ENCODE measurements at places on chromosomes 4 and X.

DNA sequence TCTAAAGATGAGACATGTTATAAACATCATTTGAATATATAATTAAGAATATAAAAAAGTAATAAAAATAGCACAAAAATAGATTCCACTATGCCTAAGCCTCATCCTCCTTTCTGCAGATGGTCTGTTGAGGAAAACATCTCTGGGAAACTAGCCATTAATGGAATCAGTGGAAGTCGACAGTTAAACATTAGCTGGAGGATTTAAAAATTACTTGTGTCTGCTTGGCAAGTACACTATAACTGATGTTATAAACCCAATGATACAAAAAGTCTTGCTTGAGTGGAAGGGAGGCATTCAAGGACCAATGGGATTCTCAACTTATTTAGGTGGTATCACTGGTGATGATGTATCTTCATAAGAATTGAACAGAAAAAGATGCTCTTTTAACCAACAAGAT is 1598.3 kb downstream of the PCDH18 start:
- DNase-seq = no peak

DNA sequence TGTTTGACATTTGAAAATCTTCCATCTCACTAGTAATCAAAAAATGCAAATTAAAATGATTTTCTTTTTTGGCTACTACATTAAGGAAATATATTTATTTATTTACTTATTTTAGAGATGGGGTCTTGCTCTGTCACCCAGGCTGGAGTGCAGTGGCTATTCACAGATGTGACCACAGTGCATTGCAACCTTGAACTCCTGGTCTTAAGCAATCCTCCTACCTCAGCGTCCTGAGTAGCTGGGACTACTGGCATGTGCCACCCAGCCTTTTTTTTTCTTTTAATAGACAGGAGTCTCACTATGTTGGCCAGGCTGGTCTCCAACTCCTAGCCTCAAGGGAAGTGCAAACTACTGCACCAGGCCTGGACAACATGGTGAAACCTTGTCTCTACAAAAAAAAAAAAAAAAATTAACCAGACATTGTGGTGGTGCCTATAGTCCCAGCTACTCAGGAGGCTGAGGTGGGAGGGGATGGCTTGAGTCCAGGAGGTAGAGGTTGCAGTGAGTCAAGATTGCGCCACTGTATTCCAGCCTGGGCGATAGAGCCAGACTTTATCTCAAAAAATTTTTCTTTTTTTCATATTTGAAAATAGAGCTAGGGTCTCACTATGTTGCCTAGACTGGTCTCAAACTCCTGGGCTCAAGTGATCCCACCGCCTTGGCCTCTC is 4.4 kb upstream of the SMIM14 start:
- DNase-seq = no peak

- no peak for DNase-seq
These were observed 76.0 kb downstream of the TMEM131L start for GRCh38 chr4:153542131-153542530.

DNA sequence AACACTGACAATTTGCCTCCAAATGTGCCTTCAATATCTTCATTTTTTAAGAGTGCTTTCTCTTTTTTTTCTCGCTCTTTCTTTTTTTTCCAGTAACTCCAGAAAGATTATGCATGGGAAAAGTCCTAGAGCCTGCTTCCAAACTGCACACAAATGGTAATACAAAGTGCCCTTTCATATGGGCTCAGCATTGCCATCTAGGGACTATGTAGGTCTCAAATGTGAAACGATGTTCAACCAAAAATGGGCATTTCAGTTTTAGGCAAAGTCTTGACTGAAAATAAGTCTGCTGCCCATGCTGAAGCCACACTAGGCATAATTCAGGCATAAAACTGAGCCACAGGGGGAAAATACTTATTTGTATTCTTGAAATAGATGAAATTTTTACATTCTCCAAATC is 65.6 kb downstream of the SYNPO2 start:
- DNase-seq = no peak

- no peak for DNase-seq
These were observed 131.6 kb downstream of the PDS5A start for GRCh38 chr4:39846120-39846519.

- DNase-seq = no peak
These were observed 186.6 kb downstream of the SOX3 start for GRCh38 chrX:140318296-140318695.

- peak; percentile 18 for DNase-seq
These were observed 16.9 kb downstream of the RASSF6 start for GRCh38 chr4:73603271-73603710.

- no peak for DNase-seq
These were observed 45.3 kb downstream of the ANK2 start for GRCh38 chr4:113094802-113095201.

DNA sequence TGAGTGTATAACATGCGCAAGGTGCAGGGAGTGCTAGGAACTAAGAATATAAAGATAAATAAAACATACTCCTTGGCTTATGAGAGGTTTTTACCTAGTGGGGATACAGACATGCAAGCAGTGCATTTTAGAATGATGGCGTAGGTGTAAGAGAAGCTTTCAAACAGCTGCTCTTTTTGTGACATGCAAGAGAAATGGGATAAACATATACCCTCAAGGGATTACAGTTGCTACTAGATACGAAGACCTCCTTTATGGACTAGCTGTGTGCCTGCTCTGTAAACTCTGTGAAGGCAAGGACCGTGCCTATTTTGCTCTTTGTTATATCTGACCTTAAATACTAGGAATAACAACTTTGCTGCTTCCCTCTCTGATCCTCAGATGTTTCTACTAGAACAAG is 39.0 kb upstream of the SLITRK4 start:
- no peak for DNase-seq

DNA sequence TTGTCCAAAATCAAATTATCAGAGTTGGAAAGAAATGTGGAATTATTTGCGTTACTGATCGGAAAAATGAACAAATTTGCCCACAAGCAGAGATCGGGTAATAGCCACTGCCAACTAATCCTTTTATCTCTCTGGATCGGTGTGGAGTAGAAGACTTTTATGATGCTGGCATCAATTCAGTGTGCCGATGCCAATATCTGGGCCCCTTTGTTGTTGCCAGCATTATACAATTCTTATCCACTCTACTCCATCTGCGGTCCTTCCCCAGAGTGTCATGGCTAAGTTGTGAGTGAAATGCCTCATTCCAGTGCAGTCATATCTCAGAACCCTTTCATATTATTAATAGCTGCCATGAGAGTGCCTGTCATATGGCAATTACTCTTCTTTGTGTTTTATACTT is 660.2 kb downstream of the ADGRL3 start:
- DNase-seq = no peak

DNA sequence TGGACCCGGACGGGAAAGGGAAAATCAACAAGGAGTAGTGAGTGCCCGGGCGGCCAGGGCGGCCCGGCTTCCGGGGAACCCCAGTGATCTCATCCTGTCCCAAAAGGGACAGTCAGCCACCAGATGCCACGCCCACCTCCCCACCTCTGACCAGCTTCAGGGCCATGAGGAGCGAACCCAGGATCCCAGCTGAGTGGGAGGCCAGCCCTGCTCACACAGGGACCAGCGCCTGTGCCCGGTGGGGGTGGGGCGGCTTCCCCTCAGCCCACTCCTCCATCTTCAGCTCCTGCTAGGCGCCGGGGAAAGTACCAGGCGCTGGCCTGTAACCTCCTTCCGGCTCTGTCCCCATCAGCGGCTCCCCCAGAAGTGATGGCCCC is 6.2 kb downstream of the MYL5 start:
- DNase-seq = no peak

DNA sequence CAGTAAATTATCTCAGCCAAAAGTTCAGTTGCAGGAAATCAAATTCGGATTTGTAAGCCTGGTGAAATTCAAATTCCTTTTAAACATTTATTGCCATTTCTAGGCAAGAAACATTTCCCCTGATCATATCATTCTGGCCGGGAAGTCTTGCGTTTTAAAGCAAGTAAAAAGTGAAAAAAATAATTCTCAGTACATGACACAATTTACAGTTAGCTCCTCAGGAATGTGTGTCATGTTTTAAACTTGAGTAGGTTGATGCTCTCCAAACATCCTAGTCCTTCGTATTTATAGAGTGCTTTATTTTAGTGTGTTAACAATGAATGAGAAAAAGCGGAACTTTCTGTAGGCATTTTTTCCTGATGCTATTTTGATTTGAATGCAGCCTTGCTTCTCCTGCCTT is 158.3 kb upstream of the SCML1 start:
- no peak for DNase-seq

DNA sequence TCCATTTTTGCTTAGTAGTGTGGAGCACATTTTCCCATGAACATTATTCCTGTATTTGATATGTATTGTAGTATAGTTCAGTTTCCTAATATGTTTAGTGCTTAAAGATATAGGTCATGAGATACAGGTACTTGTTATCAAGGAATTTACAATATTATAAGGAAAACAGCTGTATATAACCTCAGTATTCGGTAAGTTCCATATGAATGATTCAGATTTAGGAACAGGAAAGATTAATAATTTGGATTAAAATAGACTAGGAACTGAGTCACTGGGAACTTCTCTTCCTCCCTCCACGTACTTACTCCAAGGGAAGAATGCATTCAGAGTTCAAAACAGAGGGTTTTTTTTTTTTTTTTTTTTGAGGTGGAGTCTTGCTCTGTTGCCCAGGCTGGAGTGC is 20.0 kb downstream of the DIAPH2 start:
- DNase-seq = no peak

Data from GM18507 (cell line).